ENCODE measurements at places on chromosomes 2 and 18.
A peak's percentile ranks its signal among the peaks of the same experiment; 100 is the strongest.

GRCh38 chr2:219759801-219760200, 132.4 kb downstream of the SLC4A3 start:
- DNase-seq, result no peak

GRCh38 chr2:185108588-185108987, 510.3 kb downstream of the ZNF804A start:
- no peak for DNase-seq

- DNase-seq, result no peak
Measured at GRCh38 chr2:187105218-187105617, 256.2 kb upstream of the ZSWIM2 start.

- DNase-seq, result no peak
Measured at GRCh38 chr2:226495466-226496272, 304.0 kb downstream of the IRS1 start.

DNA sequence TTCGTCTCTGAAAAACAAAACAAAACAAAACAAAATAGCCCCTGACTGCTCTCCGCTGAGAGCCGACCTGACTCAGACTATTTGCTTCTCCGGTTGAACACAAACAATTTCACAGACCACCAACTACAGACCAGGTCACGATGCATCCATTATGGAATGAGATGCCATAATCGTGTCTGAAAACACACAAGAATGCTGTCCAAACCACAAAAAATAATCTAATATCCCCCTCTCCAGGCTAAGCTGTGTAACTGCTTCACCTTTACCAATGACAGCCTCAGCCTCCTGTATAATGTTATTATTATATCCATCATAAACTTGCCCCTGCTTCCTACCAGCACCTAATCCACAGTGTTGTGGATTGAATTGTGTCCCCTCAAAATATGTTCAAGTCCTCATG, 114.7 kb downstream of the DNAH6 start:
- peak; percentile 14 for DNase-seq

- peak; percentile 46 for DNase-seq
Measured at GRCh38 chr2:106582148-106583143, 95.3 kb downstream of the CD8B2 start.

DNA sequence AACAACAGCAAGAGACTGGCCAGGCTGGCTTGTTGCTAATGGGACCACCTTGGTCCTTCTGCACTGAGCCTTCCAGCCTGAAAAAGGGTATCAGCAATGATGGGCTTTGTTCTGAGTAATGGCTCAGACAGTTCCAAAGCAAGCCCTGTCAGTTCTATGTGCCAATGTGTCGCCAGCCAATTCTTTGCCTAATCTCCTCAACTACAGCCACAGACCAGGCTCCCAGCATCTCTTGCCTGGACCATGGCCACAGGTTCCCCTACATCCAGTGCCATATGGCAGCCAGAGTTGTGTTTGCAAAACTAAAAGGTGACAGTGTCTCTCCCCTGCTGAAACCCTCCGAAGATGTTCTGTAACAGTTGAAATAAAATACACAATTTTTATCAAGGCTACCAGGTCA, 61.5 kb upstream of the TMEM177 start:
- DNase-seq, result no peak

Data from stimulated activated CD4-positive, alpha-beta T cell treated with anti-CD3 and anti-CD28 coated beads, Interleukin-12 subunit alpha, Interleukin-12 subunit beta, amount 100 ng/mL, for 48 hours (primary cell).